ENCODE measurements at places on chromosomes 2 and 18.

- no peak for DNase-seq
These were observed 138.3 kb upstream of the TACR1 start for GRCh38 chr2:75337619-75338018.

GRCh38 chr2:231159306-231159705, 34.5 kb upstream of the HTR2B start:
- DNase-seq, result no peak

GRCh38 chr2:173965372-173966025, at the start of gene SP3:
Gene SP3, minus strand, starts transcription at chr2:173965373. Its CDS starts 202 bp downstream, at chr2:173965171.
- peak; percentile 97 for DNase-seq

DNA sequence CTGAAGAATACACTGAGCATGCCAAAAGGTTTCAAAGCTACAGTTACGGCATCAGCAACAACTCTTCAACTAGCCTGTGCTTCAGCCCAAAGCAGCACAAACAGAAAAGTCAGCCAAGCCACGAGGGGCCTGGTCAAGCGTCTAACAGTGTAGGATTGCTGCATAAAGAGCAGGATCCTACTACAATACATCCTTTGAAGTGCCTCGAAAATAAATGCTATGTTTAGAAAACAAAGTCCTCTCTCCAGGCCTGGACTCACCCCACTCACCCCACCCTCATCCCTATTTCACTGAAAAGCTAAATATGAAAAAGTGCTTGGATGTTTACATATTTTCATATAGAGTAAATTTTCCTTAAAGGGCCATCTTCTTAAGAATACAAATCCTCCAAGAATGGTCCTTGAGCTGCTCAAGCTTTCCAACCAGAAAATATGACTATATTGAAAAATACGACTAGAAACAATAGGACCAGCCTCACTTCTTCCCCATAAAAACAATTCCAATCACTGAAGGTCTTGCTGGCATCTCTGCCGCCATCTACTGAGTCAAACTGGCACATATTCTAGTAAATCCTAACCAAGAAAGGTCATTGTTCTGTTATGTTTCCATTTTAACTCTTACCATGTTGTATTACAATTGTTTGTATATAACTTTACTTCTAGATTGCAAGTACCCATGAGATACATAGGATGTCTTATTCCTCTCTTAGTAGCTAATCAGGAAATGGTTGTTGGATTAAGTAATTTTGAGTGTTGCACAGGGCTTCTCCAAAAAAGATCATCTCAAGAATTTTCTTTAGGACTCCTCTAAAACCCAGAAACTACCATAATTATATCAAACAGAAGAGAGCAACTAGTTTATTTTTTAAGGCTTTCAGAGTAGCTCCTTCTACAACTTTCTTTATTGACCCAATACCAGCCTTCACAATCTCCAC, 63.6 kb downstream of the CLHC1 start:
- peak; percentile 62 for DNase-seq

- no peak for DNase-seq
These were observed 141.6 kb upstream of the CAPN13 start for GRCh38 chr2:30948857-30949256.

GRCh38 chr2:15169326-15170069, 391.6 kb downstream of the NBAS start:
- no peak for DNase-seq

DNA sequence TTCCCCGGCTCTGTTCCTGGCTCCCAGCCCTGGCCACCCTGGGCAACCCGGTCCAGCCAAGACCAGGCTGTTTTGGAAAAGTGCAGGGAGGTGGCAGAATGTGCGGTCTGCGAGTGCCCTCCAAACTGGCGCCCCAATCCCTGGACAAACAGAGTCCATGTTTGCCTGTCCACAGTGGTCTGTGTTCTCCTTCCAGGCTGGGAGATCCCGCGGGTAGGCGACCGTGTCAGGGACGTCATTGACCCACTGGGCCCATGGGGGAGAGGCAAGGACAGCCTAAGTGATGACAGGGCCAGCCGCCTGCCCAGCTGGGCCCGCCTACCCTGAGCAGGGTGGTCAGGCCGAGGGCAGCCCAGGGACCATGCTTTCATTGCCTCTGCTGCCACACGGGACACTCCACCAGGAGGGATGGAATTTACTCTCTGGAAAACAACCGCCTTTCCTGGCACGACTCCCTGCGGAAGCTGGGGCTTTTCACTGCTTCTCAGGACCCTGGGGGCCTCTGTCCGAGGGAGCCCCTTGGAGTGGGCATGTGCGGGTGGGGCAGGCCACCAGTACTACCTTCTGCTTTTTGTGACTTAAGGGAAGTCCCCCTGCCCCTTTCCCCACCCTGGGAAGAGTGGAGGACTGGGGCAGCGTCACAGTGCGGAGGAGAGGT, 20.1 kb downstream of the CYP26B1 start:
- no peak for DNase-seq
